ENCODE measurements at places on chromosomes 11 and 22.

DNA sequence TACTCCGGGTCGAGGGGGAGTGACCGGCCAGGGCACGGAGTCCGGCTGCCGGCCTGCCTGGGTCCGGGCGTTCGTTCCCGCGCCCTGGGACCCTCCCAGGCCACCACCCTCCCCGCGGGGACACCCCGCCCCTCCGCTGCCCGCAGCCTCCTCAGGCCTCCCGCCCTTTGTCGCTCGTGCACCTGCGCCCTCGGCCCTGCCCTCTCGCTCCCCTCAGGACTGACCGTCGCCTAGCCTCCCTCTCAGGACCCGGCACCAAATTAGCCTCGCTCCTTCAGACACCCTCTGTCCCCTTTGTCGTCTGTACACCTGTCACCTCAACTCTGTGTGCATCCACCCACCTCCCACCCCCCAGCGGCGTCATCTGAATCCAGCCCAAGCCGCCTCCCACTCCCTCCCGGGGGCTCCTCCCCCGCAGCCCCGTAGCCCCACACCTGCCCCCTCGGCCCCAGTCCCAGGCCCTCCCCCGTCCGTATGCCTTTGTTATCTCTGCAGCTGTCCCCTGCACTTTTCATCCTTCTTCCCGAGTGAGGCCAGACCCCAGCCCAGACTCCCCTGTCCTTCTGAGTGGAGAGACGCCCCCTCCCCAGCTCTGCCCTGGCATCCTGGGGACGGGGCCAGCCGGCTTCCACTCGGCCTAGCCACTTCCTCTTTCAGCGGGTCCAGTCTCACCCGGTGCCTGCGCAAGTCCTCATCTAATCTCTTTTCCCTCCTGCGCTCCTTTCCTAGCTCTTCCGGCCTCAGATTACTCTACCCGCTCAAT lies 643 bp downstream of the TIGD3 start:
- peak; percentile 19 for DNase-seq

DNA sequence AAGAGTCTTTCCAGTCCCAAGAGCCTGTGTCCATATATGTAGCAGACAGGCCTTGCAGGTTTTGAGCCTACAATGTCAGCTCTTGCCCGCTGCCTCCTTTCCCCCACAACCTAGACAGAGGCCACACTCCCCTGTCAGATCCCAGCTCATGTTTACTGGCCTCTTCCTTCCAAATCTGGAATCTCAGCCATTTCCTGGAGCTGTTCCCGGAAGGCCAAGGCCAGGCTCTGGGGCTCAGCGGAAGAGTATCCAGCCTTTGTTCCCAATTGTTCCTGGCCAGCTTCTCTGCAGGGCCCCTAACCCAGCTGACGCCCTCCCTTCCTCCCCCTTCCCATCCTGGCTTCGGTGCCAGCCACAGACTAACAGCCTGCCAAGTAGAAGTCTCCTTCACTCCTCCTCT lies 1.0 kb upstream of the ROBO4 start:
- DNase-seq: no peak

GRCh38 chr11:55714982-55715888 lies 53.2 kb downstream of the OR4C6 start:
- no peak for DNase-seq

GRCh38 chr11:94749369-94749768 lies 18.8 kb upstream of the AMOTL1 start:
- DNase-seq: no peak

- peak; percentile 29 for DNase-seq
Observed at GRCh38 chr22:46791201-46791731, 28.8 kb downstream of the TBC1D22A start.

GRCh38 chr22:39244136-39244495 lies 666 bp downstream of the PDGFB start:
- no peak for DNase-seq

GRCh38 chr22:30430933-30431332 lies 5.4 kb downstream of the MTFP1 start:
- no peak for DNase-seq

Measured in bone marrow (tissue), 2 donors.